ENCODE measurements at places on chromosomes 16 and 17. TPM values are rescaled to one million over a fixed set of nuclear protein-coding genes. Genes with fewer than 3 reads are reported as not detected.

Gene SLC4A1
- total RNA-seq: not detected

DNA sequence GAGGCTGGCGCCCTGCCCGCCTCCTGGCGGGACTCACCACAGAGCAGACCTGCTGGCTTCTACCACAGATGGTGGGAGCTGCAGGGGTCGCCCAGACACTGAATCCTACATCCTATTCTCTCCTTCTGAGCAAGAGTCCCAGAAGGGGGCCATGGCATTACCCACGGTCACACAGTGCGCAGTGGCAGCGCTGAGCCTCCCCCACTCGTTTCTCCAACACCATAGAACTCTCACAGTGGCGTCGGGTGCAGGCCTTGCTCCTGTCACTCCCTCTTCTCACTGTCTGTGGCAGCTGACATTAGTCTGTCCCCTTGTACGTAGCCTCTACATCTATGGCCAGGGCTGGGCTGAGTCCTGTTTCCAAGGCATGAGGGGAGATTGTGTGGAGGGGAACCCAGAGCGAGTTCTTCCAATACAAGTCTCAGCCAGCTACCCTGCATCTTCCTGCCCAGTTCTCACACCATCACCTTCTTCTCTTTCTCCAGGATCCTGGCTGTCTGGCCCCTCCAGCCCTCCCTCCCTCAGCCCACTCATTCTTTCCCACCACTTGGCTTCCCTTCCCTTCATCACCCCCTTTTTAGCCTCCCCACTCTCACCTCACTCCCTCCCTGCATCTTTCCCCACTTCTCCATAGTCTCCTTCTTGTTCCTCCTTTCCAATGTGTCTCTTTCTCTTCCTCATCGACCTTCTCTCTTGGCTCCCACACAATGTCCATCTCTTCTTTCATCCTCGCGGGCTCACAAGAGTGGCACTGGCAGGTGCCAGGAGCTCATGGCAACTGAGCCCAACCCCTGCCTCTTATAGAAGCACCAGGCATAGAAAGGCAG is 5.9 kb downstream of the UBTF start:
- peaks cover 70% of the 10 kb centered on the region for H3K4me1 ChIP-seq
- no peaks in the 10 kb centered on the region for H3K27me3 ChIP-seq
- H3K36me3 ChIP-seq: peaks cover 51% of the 10 kb centered on the region
- DNase-seq: no peak

DNA sequence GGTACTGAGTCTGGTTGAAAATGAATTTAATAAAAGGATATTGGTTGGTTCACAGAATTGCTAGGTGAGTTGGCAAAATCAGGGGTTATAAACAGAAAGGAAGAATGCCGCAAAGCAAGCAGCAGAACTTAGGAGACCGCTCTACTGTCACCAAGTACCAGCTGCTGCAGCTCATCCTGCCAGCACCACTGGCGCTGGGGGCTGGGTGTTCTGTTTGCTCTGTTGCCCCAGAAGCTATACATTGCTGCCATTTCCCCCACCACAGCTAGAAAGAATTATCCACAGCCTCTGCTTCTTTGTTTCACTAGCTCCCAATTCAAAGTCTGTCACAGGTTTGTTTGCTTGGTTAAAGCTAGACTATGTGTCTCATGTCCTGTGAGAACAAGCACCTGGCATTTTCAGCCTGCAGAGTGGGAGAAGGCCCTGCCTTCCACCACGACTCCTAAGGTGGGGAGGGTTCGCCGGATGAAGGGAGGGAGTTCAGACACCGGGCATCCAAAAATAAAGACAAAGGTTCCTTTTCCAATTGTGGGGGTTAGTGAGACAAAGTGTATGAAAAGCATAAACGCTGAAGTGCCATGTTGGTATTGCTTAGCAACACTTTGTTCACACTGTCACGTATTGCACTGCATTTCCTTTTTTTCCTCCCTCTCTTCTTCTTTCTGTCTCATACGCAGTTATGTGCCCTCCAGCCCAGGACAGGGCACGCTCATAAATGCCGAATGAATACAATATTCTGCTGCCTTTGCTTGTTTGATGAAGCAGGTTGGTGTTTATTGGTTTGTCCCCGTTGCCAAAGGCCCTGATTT is 9.6 kb upstream of the CPD start:
- no peaks in the 10 kb centered on the region for H3K36me3 ChIP-seq
- H3K27ac ChIP-seq: no peak overlapping the region
- DNase-seq: no peak
- H3K4me3 ChIP-seq: no peak overlapping the region

Gene RGS11
- total RNA-seq: 0.44 TPM
